ENCODE measurements at places on chromosomes 1 and 21. TPM values are rescaled to one million over a fixed set of nuclear protein-coding genes. Genes with fewer than 3 reads are reported as not detected.

CHIA gene
- total RNA-seq, result not detected

HCRTR1 gene
- not detected for total RNA-seq

SLC25A34 gene
- 0.37 TPM for total RNA-seq

OR2T2 gene
- total RNA-seq, result not detected

RUNX3 gene
- total RNA-seq, result not detected

PLCH2 gene
- 0.14 TPM for total RNA-seq

G0S2 gene
- 55.8 TPM for total RNA-seq

LRRC38 gene
- 0.28 TPM for total RNA-seq

GBP4 gene
- 2.6 TPM for total RNA-seq

CYP4A22 gene
- total RNA-seq, result not detected
